Activated CD8-positive, alpha-beta memory T cell treated with anti-CD3 and anti-CD28 coated beads for 4 hours (primary cell): ENCODE measurements at places on chromosomes 5 and 9.

GRCh38 chr9:5949103-5949699, 58.5 kb downstream of the MLANA start:
- DNase-seq, result no peak

GRCh38 chr5:1324719-1325190, 20.1 kb downstream of the CLPTM1L start:
- no peak for DNase-seq

DNA sequence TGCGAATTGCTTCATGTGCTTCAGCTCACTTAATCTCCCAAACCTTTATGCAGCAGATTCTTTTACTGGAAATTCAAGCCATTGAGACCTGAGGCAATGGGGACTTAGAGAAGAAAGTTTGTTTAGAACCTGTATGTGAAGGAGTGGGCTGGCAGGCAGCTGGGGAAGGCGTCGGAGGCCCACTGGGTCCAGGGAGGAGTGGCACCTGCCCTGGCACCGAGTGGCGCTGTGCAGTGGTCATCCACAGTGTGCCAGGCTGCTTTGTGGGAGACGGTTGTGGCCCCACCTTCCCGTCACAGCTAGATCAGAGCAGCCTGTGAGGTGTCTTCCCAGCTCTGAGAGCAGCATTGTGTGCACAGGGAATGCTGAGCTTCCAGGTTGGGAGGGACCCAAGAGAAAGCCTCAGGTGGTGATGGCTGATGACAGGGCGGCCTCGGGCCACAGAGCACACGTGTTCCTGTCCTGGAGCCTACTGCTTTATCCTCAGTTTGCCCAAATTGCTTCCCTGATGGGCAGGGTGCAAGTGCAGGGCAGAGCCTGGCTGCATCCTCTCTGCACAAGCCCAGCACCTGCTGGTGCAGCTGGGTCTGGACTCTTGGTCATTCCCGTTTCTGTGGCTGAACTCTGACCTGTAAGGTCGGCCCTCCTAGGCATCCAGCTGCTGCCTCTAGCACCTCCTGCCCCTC, 175.2 kb downstream of the CACNA1B start:
- no peak for DNase-seq

DNA sequence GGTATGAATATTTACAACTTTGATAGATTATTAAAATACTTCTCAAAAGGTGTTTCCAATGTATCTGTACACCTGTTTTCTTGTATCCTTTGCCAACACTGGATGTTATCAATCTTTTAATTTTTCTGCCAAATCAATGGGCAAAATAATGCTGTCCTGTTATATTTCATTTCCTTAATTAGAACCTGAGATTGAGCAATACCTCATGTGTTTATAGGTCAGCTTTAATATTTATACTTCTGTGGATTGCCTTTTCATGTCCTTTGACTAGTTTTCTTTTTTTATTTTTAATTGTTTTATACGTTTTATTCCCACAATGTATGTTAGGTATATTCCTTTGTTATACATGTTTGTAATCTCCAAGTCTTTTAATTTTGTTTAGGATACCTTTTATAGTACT, 77.6 kb downstream of the JAK2 start:
- DNase-seq, result no peak

GRCh38 chr5:160165137-160166068, 46.2 kb upstream of the PWWP2A start:
- DNase-seq, result no peak

- no peak for DNase-seq
Observed at GRCh38 chr5:82799361-82800077, 277.7 kb downstream of the TMEM167A start.

DNA sequence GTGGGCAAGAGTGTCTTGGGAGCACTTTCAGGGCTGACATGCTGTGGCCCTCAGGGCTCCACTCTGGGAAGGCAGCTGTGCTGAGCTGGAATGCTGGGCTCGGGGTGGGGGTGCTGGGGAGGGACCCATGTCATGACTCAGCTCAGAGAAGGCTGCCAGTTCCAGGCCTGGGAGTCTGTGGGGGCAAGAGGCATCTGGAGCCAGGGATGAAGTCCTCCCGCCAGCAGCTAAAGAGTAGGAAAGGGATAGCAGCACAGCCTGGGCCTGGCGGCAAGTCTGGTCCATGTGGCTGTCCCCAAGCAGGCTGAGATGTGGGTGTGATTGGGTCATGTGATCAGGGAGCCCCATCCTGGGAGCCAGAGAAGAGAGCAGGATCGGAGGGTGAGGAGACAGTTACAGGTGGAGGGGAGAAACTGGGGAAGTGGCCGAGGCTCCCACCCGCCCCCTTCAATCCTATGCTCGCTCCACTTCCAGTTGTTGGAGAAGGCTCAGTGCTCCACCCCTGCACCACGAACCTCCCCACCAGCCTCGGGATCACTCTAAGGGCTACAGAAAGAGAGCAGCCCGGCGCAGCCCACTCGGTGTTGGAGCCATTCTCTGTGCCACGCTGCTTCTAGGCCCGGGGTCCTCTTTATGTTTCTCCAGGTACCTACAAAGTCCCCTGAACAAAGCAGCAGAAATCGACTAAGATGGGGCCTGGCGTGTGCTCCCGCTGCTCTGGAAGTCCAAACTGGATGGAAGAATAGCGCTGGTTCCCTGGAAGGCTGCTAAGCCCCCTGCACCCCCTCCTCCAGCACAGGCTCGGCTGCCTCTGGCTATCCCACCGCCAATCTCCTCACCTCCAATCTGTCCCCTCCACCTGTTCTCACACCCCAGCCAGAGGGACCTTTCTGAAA, 12.0 kb downstream of the PDGFRB start:
- DNase-seq, result no peak
